ENCODE measurements at places on chromosomes 5 and 9. TPM values are rescaled to one million over a fixed set of nuclear protein-coding genes. Genes with fewer than 3 reads are reported as not detected.

GRCh38 chr5:144195448-144195847, 24.8 kb downstream of the KCTD16 start:
- no peak for DNase-seq

DNA sequence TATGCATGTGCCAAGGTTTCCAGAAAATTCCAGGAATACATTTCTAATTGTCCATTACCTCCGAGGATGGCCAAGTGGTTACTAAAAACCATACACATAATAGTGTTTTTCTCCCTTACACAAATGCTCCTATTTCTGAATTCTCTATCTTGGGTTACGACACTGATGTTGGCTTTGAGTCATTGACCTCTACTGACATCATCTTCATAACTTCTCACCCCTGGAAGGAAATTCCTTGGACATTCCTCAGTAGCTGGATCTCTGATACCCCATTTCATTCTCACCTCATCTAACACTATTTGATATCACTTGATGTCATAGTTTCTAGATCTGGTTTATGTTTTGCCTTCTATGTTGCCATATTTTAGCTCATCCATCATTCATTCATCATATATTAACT, 287.2 kb downstream of the CTNND2 start:
- no peak for DNase-seq

- peak; percentile 19 for DNase-seq
Measured at GRCh38 chr5:72949481-72949880, 6.4 kb upstream of the FCHO2 start.

The ELOVL7 gene
- 6.4 TPM for total RNA-seq

The HARS1 gene
- total RNA-seq = 70.2 TPM

DNA sequence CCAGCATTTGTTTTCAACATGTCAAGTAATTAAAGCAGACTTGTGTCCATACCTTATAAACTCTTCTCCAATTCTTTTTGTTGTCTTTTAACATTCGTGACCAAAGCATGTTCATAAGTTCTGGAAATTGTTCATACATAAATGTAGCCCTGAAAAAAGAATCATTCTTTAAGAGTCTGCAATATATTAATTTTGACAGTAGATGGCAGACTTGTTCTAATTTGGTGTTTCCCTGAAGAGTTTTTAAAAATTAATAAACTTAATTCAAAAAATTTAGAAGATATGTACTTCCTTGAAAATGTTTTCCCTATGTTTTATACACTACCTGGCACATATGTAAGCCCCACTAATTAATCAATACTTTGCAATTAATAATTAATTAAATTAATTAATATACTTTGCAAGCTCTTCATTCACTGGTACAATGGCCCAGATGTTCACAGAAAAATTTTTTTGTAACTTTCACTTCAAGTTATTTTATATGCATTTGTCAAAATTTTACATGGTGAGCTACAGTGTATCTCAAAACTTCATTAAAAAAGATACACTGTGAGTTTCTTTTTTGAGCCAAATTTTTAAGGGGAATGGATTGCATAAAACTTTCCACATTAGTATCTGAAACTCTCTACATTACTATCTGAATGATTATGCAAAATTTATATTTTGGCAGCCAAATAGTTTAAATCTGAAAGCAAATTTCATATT, 42.1 kb downstream of the CLINT1 start:
- peak; percentile 38 for DNase-seq

- DNase-seq = peak; percentile 55
Measured at GRCh38 chr5:15383469-15383868, 116.5 kb upstream of the FBXL7 start.

GRCh38 chr5:37133939-37134338, 115.2 kb downstream of the CPLANE1 start:
- no peak for DNase-seq

Data from HT-29 (cell line).